Stimulated activated CD4-positive, alpha-beta T cell treated with anti-CD3 and anti-CD28 coated beads, Interleukin-12 subunit alpha, Interleukin-12 subunit beta, amount 100 ng/mL, for 48 hours (primary cell): ENCODE measurements at places on chromosomes 7 and 10.

DNA sequence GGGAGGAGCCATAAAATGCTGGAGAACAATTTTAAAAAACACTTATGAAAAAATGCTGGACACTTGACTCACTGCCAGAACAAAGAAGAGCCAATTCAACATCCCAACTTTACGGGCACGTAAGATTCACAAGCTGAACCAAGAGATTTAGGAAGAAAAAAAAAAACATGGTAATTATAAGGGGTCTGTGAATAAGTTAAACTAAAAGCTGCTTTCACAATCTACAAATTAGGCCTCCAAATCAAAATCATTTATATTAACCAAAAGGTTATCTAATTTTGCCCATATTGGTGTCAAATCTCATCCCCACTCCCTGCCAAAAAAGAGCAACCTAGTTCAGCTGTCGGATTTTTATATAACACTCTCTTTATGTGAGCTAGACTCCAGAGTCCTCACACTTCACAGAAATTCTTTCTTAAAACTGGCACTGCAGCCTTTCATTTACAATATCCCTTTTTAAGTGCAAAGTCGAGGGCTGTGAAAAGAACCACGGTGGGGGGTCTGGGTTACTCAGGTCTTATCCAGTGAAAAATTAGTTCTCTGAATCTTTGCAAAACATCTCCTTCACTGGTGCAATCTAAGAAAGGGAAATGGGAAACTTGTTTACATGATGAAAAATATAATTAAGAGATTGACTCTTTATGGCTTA, 30.4 kb upstream of the DGKI start:
- DNase-seq, result no peak

GRCh38 chr7:151175047-151175792, 7.7 kb upstream of the GBX1 start:
- DNase-seq, result no peak

GRCh38 chr7:105133986-105134655, 120.1 kb downstream of the KMT2E start:
- no peak for DNase-seq

DNA sequence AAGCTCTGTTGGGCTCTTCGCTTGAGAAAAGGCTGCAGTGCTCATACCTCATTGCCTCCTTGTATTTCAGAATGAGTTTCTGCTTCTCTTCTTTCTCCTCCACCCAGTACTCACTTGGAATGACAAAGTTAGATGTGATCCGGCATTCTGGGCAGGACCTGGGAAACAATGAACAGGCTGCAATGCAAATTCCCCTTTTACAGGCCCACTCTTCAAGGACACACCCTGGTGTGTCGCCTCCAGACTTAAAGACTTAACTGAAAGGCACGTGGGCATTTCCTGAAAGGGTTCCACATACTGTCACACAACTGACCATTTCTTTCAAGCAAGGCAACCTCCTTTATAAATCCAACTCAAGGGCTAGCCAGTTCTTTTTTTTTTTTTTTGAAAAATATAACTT, 23.6 kb downstream of the MKRN1 start:
- no peak for DNase-seq

DNA sequence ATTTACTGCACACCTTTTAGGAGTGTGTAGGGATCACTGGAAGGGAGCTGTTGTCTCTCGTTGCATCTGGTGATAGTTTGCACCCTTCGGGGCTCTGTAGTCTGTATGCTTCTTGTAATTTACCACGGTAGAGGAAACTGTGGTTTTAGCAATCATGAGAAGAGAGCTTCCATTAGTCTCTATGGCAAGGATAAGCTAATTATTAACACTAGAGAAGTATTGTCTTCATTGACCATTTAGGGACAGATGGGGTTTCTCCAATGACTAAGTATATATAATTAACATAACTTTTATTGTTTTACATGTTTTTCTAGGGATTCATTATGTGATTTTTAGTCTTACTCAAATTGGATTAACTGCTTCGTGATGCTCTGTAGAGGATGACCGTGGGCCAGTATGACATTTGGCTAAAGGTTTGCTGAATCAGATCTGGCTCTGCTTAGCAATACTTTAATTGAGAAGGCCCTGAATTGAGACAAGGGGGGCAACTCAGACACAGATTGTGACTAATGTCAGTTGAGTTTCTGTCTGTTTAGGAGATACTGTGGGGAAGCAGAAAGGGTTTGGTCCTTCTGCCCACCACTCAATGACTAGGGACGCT, 8.7 kb downstream of the SLC18A2 start:
- DNase-seq, result no peak

GRCh38 chr10:44723619-44724325, 187.4 kb upstream of the TMEM72 start:
- DNase-seq, result no peak
